Left forelimb (tissue), 1 donor: ENCODE measurements at places on chromosomes 12 and 14.

DNA sequence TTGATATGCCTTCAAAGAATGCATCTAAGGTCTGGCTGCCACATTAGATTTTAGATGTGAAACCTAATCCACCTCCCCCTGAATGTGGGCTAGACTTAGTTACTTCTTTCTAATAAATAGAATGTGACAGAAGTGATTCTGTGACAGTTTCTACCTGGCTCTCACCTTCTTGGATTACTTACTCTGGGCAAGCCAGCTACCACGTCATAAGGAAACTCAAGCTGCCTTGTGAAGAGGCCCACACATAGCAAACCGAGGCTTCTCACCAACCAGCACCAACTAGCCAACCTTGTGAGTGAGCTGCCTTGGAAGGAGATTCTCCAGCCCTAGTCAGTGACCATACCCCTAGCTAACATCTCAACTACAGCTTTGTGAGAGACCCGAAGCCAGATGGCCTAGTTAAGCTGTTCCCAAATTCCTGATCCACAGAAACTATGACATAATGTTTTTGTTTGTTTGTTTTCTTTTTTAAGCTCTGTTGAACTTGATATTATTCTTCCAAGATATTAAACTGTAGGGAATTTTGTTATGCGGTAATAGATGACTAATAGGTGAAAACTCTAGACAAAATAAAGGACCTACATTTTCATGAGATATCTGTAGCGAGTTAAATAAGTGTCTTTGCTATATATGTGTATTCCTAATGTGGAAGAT, 6.2 kb downstream of the GPR19 start:
- no peak for DNase-seq

DNA sequence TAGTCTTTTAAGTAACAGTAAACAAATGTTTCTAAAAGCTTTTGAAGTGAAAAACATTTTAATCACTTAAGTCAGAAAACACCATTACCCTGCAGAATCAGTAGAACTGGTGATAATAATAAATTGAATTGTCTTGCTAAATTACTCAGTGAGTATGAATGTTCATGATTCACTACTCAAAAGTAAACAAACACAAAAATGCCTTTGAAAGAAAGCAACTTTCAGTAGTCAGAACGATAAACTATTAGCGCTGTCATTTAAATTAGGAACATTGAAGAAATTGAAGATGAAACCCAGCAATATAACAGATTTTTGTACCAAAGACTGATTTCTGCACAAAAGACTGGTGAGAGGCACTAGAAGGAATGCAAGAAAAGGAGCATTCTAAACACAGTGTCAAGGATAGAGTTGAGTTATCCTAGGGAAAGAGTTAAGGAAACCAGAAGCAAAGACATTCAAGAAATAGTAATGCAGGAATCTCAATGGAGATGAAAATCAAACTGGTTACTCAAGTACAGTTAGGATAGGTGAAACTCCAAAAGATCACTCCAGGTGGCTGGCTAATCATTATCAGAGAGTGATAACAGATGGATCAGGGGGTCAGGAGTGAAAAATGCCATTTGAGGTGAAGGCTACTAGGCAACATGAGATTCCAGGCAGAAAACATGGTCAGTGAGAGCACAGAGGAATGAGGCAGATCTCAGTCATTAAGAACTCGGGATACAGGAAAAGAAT, 77.4 kb upstream of the ALG10 start:
- no peak for DNase-seq

DNA sequence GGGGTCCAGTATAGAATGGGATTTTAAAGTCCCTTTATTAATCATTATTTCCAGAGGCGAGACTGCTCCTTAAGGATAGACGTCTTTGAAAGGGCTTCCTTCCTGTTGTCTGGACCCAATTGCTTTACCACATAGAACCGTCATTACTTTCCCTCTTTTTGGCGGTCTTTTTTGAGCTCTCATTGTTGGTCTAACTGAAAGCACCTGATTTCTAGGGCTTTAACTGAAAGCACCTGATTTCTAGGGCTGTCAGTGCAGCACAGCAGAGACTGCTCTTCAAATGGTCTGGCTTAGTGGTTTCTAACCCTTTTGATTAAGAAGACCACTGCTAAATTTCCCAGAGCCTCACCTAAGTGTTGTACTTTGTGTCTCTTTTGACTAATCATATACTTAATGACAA, 95.8 kb downstream of the PRKCH start:
- no peak for DNase-seq

DNA sequence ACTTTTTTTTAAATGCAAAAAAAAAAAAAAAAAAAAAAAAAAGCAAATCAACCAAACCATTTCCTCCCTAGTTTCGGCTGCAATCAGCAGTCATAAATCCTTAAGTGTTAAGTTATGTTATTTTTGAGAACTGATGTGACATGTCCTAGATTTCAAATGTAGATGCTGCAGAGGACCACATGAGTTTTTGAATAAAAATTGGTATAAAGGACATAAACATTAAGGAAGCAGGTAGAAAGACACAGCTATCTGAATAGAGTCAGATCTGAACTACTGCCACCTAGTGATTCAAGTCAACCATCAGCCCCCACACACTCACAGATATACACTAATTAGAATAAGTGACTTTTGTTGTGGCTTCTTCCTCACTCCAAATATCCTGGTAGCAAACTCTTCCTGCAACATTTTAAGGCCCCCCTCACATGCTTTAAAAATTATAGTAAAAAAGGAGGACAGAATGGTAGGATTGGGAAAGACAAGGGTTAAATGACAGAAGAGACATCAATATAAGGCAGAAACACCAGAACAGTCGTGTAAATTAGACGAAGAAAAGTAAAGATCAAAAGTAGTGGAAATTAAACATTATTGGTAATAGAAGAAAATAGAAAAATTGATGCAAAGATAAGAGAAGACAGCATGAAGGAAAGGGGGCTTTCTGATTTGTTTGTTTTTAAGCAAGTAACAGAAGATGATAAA, 394.5 kb upstream of the ATP2B1 start:
- DNase-seq: no peak

- DNase-seq: no peak
Measured at GRCh38 chr12:43856972-43857371, 21.1 kb downstream of the TMEM117 start.

GRCh38 chr12:88870000-88870737, 289.9 kb upstream of the KITLG start:
- DNase-seq: no peak

DNA sequence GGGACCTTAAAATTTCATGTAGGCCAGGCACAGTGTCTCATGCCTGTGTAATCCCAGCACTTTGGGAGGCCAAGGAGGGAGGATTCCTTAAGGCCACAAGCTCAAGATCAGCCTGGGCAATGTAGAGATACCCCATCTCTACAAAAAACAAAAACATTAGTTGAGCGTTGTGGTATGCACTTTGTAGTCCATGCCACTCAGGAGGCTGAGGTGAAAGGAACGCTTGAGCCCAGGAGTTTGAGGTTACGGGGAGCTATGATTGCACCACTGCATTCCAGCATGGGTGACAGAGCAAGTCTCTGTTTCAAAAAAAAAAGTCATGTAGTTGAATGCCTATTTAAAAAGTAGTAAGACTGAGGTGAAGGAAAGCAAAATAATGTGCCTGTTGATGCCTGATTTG, 83.5 kb downstream of the TTC6 start:
- DNase-seq: no peak

DNA sequence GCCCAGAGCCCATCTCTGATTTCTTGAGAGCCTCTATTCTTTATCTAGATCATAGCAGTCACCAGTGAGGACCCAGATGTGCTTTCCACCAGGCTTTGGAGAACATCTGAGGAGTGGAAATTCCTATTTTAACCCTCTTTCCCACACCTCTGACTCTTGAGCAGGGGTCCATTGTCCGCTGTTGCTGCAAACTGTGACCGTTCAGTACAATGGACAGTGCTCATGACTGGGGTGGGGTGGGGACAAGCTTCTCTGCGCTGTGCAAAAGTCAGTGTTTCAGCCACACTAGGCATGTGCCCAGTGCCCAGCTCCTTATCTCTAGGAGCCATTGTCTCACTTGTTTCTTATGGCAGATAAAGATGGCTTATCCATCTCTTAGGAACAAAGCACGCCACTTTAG, 16.9 kb upstream of the KRT7 start:
- no peak for DNase-seq

DNA sequence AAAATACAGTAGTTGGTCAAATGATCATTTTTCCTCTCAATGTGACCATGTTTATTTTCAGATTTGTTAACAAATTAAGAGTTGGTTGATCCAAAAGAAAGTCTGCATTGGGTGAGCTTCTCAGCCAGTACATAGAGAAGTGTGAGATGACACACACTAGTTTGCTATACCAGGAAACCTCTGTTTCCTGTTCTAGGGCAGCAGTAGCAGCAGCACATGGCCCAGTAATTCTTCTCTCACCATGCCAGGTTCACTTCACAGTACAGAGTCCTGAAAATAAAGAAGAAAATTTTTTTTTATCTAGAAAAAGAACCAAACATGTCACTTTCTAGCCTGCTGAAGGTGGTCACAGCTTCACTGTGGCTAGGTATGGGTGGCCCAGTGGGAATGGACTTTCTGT, 250.2 kb upstream of the OR4E1 start:
- DNase-seq: no peak

DNA sequence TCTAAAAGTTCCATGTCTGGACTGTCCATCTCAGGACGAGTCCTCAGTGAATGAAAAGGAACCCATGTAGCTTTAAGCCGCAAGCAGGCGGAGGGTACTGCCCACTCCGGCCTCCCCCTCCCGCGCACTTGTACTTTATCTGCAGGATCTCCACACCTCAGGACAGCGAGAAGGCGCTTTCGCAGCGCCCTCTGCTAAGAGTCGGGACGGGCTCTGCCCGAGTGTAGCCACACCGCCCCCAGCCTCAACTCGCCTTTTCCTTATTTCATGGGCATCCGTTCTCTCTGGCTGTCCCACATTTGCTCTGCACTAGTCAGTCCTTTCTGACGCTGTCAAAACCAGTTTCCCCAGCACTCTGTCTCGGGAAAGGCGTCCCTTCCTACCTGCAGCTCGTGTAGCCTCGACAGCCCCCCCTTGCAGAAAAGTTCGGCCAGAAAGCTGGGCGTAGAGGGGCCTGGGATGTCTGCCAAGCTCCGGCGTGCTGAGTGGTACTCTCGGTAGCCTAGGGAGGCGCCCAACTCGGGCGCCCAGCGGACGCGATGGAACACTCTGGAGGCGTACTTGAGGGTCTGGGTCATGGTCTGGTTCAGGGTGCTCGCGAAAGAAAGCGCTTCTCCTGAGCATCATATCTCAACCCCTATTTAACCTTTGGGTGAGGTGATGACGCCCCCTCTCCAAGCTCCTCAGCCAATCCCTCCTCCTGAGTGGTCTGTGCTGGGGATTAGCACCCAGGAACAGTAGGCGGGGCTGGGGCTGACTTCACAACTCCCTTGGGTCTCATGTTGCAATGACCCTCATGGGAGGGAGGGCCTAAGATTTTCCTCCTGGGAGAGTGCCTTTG, at the start of gene CYP27B1:
Gene CYP27B1, minus strand, starts transcription at position 615 of the 841 bp plus-strand sequence. Its CDS starts 37 bp downstream, at position 578.
- no peak for DNase-seq

DNA sequence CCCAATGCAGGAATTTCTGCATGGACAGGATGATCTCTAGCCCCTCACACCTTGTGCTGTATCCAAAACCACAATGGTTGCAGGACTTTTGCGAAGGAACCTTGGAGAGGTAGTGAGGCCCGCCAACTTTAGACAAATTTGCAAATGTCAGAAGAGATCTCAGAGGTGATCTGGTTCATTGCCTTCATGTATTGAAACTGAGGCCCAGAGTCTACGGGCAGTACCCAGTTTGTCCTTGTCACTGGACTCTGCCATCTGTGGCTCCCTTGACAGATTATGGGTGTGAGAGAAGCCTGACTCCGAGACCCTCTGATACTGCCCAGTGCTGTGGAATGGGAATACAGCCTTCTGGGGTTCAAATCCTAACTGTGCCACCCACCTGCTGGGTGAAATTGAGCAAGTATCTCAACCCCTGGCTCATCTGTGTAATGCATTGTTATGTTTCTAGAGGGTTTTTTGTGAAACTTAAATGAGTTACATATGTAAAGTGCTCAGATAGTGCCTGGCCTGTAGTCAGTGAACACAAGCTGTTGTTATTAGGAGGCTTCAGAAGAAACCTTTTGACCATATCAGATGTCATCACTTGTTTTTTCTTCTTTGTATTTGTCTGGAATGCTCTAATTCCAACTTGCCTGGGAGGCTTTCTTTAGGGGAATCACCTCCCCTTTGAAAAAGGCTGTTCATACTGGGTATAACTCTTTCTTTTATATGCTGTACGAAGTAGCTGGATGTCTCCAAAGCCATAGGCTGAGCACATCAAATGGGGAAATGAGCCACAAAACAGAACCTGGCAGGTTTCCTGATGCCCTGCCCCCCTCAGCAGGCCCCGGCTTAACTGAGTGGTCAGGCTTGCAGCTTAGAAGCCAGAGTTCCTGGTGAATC, 71.4 kb upstream of the SRSF5 start:
- no peak for DNase-seq

DNA sequence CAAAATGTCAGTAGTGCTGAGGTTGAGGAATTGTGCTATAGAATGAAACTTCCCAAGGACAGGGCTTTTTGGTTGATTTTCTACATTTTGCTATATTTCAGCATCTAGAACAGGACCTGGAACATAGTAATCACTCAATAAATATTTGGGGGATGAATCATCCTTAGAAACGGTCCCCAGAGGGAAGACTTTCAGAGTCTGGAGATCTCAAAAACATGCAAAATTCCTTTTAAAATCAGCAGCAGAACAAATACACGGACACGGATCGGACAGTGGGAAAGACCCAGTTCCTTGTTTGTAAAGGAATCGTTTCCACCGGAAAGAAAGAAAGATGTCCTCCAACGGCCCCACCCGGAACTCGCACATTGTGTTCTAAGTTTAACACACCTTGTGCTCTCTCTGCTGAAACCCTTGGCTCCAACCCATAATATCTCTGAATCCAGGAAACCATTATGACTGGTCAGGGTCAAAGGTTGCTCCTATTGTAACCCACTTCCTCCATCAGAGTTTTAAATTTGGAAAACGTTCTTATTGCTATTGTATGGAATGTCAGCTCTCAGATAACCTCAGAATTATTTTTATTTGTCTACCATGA, 617.2 kb downstream of the MED13L start:
- no peak for DNase-seq
